T-helper 22 cell (primary cell): ENCODE measurements at places on chromosomes 7 and 10.

GRCh38 chr7:71727347-71727746 lies 595.4 kb downstream of the GALNT17 start:
- DNase-seq, result no peak

- DNase-seq, result no peak
These were observed 222.4 kb upstream of the GNAI1 start for GRCh38 chr7:79912213-79912633.

GRCh38 chr10:116888380-116889055 lies 39.2 kb downstream of the ENO4 start:
- DNase-seq, result no peak

DNA sequence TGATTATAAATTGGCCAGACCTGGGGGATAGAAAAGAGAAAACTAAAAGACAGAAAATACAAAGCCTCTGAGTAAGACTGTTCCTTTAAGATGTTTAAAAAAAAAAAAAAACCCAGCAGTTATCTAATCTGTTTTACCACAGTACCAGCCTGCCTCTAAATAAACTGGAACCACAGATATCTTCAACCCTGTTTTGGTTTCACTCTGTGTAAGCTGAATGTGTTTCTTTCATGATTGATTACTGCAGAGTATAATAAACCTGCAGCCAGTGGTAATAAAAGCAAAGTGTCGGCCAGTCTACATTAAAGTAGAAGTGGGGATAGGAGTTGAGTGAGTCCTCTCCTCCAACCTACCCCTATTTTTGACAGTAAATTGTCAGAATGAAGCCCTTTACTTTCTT lies 40.6 kb downstream of the MGAM2 start:
- no peak for DNase-seq

DNA sequence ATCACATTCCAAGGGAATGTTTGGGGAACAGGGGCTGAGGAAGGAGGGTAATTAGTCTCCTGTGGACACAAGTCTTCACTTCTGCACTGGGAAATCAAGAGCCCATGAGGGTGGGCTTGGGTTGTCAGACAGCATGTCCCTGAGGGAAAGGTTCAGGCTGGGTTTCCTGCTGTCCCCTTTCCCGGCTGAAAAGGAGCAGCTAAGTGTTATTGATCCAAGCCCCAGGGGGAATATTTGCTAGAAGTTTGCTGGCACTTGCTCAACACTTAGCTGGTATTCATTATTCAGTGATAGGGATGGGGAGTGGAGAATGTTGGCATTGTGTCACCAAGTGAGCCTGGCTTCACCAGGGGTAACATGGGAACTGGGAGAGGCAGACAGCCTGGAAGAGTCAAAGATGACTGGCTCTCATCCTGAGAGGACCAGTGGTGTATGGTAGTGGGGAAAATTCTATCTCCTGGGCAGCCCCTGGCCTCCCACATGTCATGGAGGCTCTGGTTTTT lies 344.4 kb upstream of the PODXL start:
- no peak for DNase-seq
